ENCODE measurements at places on chromosomes 11 and 22. TPM values are rescaled to one million over a fixed set of nuclear protein-coding genes. Genes with fewer than 3 reads are reported as not detected.

ZNF74 gene
- total RNA-seq = 10.7 TPM

PRRG4 gene
- 0.64 TPM for total RNA-seq

GLB1L2 gene
- total RNA-seq = 8.9 TPM

AP5B1 gene
- 8.3 TPM for total RNA-seq

SLC16A8 gene
- not detected for total RNA-seq

KRTAP5-9 gene
- not detected for total RNA-seq

SLC22A8 gene
- not detected for total RNA-seq

OR52A1 gene
- total RNA-seq = not detected

NR1H3 gene
- 8.7 TPM for total RNA-seq

PNPLA5 gene
- total RNA-seq = not detected

LRRC4C gene
- 0.12 TPM for total RNA-seq

VWCE gene
- total RNA-seq = 0.30 TPM

ARHGAP20 gene
- total RNA-seq = not detected

- no peak for DNase-seq
These were observed 460 bp downstream of the ZC3H12C start for GRCh38 chr11:110093407-110094297.

- DNase-seq = peak; percentile 69
These were observed 20.8 kb upstream of the ARRB1 start for GRCh38 chr11:75371949-75372876.

- DNase-seq = no peak
These were observed 69.1 kb upstream of the PPARA start for GRCh38 chr22:46081036-46081830.

DNA sequence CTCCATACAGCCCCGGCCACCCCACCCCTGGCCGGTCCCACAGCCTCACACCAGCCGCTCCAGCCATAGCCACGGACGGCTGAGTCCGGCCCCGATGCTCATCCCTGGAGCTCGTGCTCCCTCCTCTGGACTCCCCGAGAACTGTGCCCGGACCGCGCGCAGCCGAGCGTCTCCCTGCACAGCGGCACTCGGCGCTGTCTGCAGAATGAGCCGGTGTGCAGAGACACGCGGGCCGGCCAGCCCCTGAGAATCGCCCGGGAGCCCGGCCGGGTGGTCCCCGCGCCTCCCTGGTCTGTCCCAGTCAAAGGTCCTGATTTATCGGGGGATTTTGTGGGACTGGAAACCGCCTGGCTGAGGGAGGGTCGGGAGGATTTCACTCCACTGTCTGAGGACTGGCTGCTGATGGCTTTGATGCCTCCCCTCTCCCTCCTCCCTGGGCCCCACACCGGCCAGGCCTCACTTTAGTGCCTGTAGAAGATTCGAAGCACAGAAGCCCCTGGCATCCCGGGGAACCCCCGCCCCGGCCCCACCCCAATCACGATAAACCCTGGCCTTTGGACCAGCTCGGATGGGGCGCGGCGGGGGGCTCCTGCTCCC is 102.7 kb downstream of the BRD1 start:
- DNase-seq = peak; percentile 40

GRCh38 chr22:19961201-19961580 is 19.6 kb upstream of the TXNRD2 start:
- no peak for DNase-seq

GRCh38 chr11:71248656-71249055 is 3.7 kb downstream of the SHANK2 start:
- DNase-seq = no peak

DNA sequence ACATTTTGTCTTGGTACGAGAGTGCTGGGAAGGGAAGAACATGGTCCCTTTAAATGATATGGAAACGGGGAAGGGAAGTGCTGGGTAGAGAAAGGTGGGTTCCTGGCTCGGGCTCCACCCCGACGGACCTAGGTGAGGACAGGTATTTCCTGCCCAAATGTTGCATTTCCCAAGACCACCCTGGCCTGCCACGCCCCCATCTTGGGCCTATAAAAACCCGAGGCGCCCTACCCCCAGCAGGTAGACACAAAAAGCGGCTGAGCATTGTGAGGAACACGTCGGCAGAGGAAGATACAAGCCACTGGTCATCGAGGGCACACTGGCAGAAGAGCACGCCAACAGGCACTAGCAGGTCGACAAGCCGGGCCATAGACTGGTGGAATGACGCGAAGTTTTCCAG is 99.4 kb downstream of the AASDHPPT start:
- DNase-seq = no peak

- no peak for DNase-seq
These were observed 142.7 kb upstream of the CTSC start for GRCh38 chr11:88480223-88480622.

DNA sequence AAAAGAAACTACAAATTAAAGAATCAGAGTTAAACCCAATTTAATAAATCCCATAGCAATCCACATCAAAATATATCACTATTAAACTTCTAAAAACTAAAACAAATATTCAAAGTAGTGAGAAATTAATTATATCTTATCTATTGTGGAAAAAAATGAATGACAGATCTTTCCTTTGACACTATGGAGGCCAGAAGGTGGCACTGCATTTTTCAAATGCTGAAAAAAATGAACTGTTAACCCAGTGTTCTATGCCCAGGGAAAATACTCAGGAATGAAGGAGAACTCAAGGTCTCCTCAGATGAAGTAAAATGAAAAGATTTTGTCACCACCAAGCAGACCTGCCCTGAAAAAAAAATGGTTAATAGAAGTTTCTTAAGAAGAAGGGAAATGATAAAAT is 27.7 kb downstream of the TYR start:
- no peak for DNase-seq

GRCh38 chr11:129041611-129042018 is 98.9 kb upstream of the TP53AIP1 start:
- no peak for DNase-seq

GRCh38 chr11:129657866-129658525 is 157.7 kb upstream of the TMEM45B start:
- no peak for DNase-seq

GRCh38 chr11:83299681-83300080 is 13.5 kb upstream of the CCDC90B start:
- DNase-seq = no peak

- DNase-seq = no peak
These were observed 231.9 kb downstream of the KIRREL3 start for GRCh38 chr11:126768702-126769101.

DNA sequence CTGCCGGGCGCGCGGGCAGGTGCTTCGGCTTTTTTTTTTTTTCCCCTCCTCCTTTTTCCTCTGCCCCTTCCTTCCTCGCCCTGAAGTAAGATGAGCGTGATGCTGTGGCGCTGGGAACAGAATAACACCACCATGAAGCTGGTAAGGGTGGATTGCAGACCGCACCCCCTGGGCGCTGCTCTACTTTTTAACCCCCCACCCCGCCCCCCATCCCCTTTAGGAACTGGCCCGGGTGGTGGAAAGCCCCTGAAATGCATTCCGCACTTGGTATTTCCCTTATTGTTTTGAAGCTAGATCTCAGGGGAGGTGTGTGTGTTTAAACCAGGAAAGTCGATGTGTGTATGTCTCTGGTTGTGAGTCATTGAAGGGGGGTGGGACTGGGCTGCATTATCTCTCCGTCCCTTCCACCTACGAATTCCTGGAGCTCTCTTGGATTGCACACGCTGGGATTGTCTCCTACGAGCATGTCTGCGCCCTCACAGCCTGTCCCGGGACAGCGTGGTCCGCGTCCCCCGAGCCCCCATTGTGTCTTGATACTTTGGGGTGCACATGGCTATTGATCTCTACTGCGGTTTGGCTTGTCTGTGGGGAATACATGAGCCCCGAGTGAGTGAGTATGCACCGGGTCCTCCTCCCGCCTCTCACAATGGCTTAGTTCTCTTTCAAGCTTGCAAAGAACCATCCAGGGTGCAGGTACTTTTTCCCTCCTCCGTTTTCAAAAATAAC is 64.9 kb downstream of the NAV2 start:
- no peak for DNase-seq

DNA sequence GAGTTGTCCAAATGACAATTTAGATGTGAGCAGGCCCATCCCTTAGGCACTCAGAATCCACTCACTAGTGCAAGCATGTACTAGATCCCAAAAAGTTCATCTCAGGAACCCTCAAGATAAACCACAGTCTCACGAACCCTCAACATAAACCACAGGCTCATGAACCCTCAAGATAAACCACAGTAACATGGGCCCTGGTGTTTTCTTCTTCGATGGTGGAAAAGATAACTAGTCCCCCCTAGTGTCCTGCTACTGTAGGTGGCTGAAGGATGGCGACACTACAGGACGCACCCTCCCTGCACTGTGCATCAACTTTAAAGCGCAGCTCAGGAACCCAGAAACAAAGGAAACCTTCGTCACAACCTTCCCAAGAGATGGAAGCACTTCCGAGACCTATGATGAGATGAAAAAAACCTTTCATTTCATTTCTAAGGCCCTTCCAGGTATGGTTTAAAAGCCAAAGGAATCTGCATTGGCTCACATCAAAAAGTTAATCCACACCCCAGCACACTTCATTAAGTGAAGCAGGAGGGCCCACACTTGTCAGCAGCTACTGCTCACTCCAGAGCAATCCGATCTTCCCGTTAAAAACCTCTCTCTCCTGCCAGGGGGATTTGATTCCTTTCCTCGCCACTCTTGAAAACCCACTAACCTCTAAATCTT is 2.4 kb downstream of the LARGE1 start:
- no peak for DNase-seq

DNA sequence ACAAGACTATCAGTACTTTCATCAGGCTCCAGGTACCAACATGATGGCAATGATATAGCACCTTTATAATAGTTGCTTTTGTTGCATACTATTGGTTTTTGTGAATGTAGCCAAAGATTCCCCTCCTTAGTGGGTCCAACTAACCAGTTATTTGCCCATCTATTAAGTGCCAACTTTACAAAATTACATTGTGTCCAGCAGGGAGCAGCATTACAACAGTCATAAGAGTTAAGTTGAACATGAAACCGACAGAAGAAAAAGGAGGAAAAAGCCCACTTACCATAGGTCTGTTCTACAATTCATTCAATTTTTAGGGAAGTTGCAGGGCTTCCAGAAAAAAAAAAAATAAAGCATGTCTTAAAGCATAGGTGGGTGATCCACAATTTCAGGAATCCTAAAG is 21.6 kb downstream of the IMMP1L start:
- DNase-seq = peak; percentile 23

GRCh38 chr11:3613998-3614741 is 27.6 kb downstream of the ART5 start:
- DNase-seq = no peak

DNA sequence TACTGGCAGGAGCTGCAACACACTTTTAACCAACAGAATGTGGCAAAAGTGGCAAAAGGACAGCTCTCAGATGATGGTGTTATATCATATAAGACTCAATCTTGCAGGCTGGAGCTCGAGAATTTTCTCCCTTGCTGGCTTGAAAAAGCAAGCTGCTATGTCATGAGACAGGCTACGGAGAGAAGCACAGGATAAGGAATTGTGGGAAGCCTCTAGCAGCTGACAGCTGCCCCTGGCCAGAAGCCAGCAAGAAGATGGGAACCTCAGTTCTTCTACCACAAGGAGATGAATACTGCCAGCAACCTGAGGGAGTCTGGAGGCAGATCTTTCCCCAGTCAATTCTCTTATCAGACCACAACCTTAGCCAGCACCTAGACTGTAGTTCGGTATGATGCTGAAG is 24.6 kb downstream of the FXYD6 start:
- DNase-seq = no peak

- DNase-seq = no peak
These were observed 72.7 kb upstream of the PPP6R3 start for GRCh38 chr11:68387840-68388239.

- DNase-seq = no peak
These were observed 300.2 kb downstream of the LARGE1 start for GRCh38 chr22:33620085-33620484.

GRCh38 chr11:40867991-40868632 is 591.3 kb downstream of the LRRC4C start:
- no peak for DNase-seq

GRCh38 chr11:1890856-1891830 is 552 bp downstream of the PRR33 start:
- DNase-seq = no peak

DNA sequence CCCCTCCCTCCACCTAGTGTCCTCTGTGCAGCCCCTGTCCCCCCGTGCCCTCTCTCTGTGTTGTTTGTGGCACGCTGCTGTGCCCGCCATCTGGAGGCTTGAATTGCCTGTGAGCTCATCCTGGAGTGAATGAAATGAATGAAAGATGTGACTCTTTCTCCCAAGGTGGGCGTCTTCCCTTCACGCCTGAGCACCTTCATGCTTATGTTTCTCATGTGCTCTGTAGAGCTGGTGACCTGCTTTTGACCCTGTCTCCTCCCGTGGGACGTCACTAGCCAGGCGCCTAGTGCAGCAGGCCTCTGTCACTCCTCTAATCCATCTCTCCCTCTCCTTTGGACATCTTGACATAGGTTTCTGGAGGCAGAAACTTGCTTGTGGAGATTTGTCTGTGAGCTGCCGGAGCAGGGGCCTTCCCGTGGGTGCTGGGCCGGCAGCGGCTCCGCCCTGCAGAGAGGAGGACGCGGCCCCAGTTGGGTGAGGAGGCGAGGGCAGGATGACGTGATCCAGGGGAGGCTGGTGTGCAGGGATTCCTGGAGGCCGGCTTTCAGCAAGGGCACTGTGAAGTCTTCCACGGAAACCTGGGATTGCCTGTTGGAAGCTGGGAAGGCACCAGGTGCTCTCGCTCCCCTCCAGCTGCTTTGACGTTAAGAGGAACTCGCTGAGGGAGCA is 40.6 kb downstream of the MUC6 start:
- DNase-seq = no peak

- no peak for DNase-seq
These were observed 55.3 kb upstream of the BMAL1 start for GRCh38 chr11:13222285-13222684.

DNA sequence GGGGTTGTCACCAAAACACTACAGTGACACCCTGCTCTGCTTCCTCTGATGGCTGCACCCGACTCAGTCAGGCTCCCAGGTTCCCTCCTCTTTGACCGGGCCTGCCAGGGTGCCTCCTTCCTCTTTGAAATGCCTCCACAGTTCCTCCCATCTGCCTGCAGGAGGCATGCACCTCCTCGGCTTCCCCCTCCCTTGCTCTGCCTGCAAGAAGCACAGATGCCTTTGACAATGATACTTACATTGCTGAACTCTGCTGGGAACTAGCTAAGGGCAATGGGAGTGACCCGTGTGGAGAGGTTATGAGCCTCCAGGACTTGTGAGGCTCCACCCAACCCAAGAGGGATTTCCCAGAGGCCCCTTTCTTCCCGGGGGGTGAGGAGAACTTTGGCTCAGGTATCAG is 674.1 kb downstream of the OPCML start:
- peak; percentile 14 for DNase-seq

DNA sequence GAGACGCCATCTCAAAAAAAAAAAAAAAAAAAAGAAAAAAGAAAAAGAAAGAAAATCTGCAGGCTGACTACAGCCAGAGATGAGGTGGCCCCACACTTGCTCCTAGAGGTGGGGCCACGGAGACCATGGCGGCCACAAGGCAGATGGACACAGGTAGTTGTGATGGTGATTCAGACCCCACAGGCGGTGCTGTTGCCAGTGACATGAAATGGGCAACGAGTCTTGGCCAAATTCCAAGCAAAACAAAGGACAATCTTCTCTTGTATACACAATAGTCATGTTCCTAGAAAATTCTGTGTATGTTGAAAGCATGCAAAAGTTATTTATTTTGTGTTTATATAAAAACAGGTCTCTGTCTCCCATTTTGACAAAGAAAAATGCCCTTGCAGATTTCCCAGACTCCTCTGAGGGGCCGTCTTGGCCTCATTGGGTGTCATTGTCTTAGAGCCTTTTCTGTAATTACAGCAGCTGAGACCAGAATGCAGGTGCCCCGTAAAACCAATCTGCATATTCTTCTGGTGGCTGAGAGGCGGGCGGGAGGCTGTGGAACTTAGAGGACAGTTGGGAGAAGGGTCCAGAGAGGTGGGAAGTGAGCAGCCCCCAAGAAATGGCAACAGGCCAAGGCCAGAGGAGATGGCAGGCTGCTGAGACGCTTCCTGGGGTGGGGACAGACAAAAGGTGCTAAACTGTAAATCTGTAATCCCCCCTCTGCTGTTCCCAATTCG is 22.5 kb upstream of the DAGLA start:
- no peak for DNase-seq

Data from NCI-H460 (cell line).